ENCODE measurements at places on chromosomes 6 and 20.

- DNase-seq, result no peak
Measured at GRCh38 chr6:125097186-125097585, 56.4 kb upstream of the TPD52L1 start.

DNA sequence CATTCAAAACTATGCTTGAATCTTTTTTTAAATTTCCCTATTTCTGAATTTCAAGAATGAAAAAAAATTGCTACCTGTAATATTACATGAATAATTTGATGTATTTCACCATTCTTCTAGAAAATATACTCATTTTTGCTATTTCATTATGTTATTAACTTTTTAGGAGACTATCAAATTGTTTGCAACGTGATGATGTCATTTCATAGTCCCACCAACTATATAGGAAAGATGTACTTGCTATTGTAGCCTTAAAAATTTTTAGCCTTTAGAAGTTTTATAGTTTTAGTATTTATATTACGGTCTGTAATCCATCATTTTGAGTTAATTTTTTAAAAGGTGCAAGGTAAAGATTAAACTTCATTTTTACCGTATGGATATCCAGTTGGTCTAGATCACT lies 81.4 kb upstream of the AHI1 start:
- no peak for DNase-seq

GRCh38 chr6:109978174-109979032 lies at the start of gene GPR6:
GPR6 (plus strand) TSS chr6:109978311; CDS start chr6:109979113, 802 bp downstream.
- peak; percentile 80 for DNase-seq

GRCh38 chr6:15544321-15544900 lies 118.4 kb downstream of the DTNBP1 start:
- DNase-seq, result no peak

GRCh38 chr20:62133864-62134263 lies 9.3 kb downstream of the PSMA7 start:
- no peak for DNase-seq

DNA sequence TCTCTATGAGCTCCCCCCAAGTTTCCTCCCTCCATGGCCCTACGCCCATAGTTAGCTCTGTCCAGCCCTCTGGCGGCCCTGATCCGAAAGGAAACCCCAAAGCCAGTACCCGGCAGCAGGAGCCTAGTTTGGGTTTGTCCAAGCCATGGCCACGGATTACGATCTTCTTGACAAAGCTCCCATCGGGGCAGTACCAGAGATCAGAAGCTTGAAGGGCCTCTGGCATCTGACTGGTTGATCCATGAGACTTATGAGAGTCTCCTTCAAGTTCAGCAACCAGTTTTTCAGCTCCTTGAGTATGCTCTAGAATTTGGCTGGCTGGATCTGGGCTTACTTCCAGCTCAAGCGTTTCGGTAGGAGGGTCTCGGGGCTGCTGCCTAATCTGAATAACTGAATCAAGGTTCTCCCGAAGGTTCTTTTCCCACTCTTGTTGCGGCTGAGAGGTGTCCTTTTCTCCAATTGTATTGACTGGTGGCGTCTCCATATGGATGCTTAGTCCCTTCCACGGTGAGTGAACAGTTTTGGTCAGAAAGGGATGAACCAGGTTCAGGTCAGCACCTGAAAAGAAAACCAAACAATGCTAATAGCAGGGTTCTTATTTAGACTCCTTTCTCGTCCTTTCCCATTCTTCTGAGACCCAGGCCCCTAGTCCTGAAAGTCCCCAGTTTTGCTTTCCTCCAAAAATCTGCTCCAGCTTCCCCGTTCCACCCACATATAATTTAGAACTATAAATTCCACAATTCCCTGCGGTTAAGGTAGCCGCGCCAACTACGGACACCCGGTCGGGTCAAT lies 595 bp downstream of the FKBPL start:
- no peak for DNase-seq

DNA sequence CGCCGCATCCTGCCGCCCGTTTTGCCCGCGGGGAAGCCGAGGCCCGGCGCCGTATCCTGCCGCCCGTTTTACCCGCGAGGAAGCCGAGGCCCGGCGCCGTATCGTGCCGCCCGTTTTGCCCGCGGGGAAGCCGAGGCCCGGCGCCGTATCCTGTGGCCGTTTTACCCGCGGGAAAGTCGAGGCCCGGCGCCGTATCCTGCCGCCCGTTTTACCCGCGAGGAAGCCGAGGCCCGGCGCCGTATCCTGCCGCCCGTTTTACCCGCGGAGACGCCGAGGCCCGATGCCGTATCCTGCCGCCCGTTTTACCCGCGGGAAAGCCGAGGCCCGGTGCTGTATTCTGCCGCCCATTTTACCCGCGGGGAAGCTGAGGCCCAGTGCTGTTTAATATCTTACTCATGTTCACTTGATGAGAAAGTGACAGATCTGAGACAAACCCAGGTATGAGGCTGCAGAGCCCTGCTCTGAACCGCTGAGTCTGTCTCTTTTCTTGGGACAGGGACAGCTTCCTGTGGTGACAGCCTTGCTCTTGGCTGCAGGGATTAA lies 129.4 kb downstream of the CDH26 start:
- no peak for DNase-seq

DNA sequence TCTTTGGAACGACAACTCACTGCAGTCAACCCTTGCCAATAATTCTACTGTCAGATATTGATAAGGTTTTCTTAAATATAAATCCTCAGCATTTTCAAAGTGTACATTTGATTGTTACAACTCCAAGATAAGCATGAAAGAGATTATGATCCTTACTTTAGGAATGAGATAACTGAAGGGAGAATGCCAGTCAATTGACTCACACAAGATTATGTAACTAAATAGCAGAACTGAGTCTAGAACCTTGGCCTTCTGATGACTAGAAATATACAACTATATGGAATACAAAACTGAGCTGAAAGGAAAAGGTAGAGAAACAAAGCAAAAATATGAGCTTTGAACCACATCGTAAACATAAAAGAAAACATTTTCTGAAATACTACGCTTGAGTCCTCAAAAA lies 26.9 kb upstream of the STXBP5 start:
- no peak for DNase-seq

- peak; percentile 79 for DNase-seq
Measured at GRCh38 chr6:157380458-157380778, 572 bp upstream of the ZDHHC14 start.

DNA sequence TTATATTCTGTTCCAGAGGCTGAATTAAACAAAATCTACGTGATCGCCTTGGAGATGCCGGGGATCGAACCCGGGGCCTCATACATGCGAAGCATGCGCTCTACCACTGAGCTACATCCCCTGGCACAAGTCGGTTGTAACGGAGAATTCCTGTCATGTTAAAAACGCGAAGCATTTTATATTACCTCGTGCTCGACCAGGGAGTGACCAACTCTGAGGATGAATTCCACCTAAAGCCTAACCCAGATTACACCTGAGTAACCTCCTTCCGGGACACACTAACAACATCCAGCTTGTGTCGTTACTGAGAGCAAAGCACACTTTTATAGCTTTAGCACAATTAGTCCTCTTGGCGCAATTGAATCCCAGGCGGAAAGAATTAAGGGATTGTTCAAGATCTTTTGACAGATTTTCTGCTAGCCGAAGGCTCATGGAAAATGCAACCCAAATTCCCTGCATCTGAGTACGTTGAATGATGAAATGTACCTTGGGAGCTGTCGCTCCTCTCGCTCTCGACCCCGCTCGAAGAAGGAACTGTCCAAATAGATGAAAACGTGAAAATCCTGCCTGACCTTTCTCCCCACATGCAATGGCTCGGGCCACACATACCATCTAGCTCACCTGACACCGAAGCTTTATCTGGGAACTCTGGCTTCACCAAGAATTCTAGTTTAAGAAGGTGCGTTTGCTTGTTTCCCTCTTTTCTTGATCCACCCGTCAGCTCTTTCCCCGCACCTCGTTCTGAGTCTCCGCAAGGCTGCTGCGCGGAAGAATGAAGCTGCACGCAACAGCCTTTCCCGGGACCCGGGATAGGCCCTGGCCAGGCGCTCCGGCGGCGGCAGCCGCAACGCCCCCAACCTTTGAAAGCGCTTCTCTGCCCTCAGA lies 148.3 kb downstream of the GPX5 start:
- DNase-seq, result peak; percentile 71

Measured in NCI-H526 (cell line).